ENCODE measurements at places on chromosomes 6 and 20.

GRCh38 chr6:57207141-57207540 is 15.0 kb downstream of the RAB23 start:
- DNase-seq, result no peak

DNA sequence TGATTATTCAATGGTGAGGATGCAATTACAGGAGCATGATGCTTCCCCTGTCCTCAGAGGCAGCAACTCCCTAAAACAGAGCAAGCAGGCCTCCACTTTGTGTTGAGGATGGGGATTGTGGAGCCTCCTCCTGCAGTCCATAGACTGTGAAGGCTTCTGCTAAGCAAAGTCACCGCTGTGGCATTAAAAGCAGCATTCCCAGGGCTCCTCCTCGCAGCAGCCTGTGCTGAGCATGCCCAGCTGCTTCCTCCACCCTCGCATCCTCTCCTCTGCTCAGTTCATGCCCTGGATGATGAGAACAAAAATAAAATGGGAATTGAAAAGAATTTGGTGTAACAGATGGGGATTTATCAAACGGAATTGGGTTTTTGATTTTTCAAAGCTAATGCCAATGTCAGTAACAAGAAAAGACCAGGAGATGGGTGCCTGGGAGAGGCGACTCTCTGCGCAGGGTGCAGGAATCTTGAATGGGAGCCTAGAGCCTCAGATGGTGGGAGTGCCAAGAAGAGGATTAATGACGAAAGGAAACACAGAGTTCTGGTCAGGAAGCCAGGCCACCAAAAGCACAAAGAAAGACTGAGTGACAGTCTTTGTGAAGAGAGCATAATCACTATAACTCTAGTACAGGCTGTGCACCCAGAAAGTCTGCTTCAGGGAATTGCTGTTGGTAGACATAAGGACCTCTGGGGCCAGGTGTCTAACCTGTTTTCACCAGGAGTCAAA is 347.6 kb downstream of the TPBG start:
- DNase-seq, result no peak

GRCh38 chr20:8352486-8352885 is 220.4 kb downstream of the PLCB1 start:
- no peak for DNase-seq

DNA sequence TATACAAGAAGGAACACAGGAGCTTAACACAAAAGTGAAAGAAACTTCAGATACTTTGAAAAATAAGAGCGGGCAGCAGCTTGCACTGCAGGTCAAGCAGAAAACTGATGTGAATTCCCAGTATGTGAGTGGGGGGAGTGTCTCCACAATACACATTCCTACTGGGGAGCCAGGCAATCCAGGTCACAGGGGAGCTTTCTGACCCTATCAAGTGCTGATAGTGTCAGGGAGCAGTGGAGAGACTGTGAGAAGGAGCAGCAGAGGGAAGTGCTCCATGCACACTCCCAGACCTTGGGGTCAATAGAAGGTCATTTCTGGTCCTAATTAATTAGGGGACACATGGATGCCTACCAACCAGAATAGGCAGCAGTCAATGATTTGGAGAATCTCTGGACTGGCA is 59.4 kb downstream of the PDSS2 start:
- no peak for DNase-seq

- no peak for DNase-seq
Observed at GRCh38 chr20:2658414-2659354, 5.3 kb downstream of the IDH3B start.
